CD4-positive, alpha-beta T cell treated with Interleukin-6 at 100 ng/mL for 8 hours (primary cell): ENCODE measurements at places on chromosomes 3 and 15.

- no peak for DNase-seq
Observed at GRCh38 chr3:194107107-194107506, 28.8 kb upstream of the HES1 start.

DNA sequence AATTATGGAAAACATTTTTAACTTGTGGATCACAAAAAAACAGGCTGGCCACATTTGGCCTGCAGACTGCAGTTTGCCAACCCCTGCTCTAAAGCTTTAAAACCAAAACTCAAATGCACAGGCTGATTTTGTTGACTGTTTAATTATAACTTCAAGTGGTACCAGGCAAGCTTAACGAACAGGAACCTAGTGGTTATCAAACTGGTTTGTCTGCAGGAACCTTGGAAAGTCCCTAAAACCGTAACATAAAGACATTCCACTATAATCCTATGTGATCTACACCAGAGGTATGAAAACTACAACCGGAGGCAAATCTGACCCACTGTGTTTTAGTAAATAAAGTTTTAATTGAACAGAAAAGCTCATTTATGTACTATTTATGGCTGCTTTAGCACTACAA, 52.4 kb downstream of the TBL1XR1 start:
- DNase-seq: peak; percentile 50

DNA sequence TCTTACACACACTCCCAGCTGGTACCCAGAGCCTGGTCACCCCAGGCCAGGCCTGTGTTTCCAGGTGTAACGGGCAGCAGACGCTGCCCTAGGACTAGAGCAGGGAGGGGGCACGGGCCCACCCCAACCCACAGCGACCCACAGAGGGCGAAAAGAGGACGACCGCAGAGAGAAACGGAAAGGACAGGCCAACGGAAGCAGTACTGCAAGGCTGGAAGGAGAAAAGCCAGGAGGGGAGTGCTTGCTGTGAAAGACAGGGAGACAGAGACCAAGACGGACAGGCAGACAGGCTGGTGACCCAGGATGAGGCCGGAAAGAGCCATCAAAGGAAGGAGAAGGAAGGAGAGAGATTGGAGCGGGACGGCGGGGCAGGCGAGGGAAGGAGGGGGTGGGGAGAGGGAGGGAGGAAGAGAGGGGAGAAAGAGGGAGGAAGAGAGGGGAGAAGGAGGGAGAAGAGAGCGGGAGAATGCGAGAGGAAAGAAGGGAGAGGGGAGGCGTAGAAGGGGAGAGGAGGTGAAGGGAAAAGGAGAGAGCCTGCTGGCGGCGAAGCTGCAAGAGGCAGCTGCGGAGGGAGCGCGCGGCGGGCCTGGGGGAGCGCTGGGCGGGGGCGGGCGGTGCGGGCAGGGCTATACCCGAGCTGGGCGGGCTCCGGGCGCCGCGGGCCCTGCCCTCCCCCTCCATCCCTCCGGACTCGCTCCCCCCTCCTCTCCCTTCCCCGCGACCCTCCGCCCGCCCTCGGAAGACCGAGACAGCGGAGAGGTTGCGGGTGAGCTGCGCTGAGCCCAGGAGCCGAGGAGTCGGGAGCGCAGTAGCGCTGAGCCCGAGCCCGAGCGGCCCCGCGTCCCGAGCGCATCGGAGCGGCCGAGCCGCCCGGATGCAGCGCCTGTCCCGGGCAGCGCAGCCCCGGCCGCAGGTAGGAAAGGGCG, at the start of gene SLC6A1:
Gene SLC6A1 (plus strand): TSS at position 732 of the 926 bp plus-strand sequence. CDS start 24,464 bp downstream, outside the sequence.
- DNase-seq: no peak

- DNase-seq: no peak
Observed at GRCh38 chr3:172685331-172686214, 25.3 kb downstream of the NCEH1 start.

- DNase-seq: no peak
Observed at GRCh38 chr3:55796533-55796932, 309.4 kb upstream of the WNT5A start.

DNA sequence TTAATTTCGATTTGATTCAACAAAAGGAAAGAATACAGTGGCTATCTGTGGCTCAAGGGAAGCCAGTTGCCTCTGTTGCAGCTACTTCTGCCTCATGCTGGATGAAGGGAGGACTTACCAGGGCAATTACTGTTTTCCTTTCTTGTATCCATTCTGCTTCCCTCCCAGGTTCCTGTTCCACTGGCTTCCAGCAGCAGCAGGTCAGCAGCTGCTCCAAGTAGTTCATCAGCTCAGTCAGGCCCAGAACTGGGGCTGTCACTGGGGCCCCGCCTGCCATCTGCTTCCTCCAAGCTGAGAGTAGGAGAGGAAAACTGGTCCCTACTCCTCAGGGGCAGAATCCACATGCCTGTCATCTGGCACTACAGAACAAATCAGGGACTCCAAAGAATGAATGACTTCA, 48.6 kb upstream of the ULK4 start:
- no peak for DNase-seq

DNA sequence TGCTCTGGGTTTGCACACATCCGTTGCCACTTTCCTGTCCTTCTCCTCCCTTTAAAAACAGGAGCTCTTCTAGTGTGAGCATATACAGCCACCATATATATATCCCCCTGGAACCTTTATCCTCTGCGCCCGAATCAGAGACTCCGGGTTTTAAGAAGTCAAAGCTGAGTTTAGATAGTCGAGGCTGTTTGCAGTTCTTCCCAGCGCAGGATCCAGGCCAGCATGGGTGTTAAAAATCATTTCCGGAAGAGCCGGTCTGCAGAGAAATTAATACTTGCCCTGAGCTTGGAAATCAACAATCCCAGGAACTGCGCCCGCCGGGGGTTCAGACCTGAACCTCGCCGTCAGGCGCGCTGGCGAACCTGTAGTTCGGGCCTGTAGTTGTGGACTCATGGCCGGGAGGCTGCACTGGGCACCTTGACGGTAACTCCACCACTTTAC, 2.3 kb downstream of the SHOX2 start:
- no peak for DNase-seq

DNA sequence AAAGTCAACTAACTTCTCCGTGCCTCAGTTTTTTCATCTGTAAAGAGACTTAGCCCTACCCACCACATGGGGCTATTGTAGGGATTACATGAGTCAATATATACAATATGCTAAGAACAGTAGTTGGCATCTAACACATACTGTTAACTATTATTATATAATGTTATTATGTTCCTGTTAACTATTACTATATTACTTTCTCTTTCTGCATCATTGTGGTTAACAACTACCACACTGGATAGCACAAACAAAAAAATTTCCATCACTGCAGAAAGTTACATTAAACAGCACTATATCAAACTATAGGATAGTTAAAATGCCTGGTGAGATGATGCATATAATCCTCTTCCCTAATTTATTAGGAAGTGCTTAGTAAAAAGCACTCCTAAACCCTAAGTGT, 23.7 kb downstream of the STAG1 start:
- DNase-seq: no peak

GRCh38 chr3:142646020-142646785, 50.0 kb downstream of the PLS1 start:
- DNase-seq: no peak

- DNase-seq: no peak
Observed at GRCh38 chr3:36597422-36597821, 166.9 kb downstream of the DCLK3 start.

DNA sequence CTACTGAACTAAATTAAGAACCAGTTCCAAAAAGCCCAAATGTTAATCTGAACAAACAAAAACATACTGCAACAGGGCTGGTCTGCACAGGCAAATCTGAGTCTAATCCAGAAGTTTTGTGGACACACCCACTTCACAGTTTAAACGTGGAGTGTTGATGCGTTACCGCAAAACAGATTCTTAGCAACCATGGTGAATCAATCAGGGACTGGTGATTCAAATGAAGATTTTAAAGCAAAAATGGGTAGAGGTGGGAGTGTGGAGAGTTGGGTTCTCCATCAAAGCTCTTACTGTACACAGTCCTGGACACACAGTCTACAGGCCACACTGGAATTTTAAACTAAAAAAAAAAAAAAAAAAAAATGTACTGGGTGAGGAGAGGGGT, 5.2 kb downstream of the ANXA2 start:
- DNase-seq: peak; percentile 29

- DNase-seq: no peak
Observed at GRCh38 chr15:87746333-87746732, 510.2 kb downstream of the NTRK3 start.

DNA sequence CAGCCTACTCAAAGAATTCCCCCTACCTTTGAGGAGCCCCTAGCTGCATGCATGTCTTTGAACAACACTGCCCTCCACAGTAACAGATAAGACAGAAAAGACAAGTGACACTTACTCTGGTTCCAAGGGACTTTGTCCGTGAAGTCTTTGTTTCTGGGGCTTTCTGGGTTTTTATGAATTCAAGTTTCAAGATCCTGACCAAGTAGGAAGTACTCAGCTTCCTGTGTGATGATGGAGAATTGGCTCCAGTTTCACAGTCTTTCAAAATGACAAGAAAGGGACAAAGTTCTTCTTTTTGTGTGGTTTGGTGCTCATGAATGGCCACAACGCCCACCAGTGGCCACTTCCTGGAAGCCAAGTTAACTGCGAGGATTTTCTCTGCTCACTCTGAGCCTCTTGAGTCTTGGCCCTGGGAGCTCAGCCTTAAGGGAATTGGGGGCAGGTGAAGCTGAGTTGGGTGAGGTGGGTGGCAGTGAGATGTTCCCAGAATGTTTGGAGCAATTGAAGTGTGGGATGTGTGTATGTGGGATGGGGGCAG, at the start of gene CCR1:
Gene CCR1 (minus strand): TSS at position 147 of the 538 bp plus-strand sequence. CDS start 4,000 bp downstream, outside the sequence.
- DNase-seq: peak; percentile 13
